ENCODE measurements at places on chromosomes 5 and 9.

- DNase-seq = no peak
These were observed 51.7 kb downstream of the ZNF474 start for GRCh38 chr5:122180863-122181548.

GRCh38 chr5:139138809-139139208 lies 59.4 kb downstream of the SIL1 start:
- DNase-seq = no peak

- DNase-seq = peak; percentile 93
These were observed 62.1 kb upstream of the VLDLR start for GRCh38 chr9:2559192-2560152.

DNA sequence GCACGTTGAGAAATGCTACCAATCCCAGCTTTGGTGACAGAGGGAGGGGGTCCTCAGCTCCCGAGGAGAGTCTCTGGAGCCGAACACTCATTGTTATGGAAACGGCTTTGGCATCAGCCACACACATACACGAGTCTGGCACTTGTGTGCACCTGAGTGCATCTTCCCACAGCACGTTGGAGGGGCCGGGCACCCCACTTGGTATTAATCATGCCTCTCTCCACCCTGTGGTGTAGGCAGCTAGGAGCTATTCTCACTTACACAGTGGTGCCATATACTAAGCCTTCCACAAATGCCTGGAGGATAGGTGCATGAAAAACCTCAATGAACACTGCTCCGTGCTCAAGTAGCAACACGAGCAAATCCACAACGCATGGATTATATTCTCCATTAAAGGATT lies 133.9 kb upstream of the PANK3 start:
- DNase-seq = no peak
